ENCODE measurements at places on chromosomes 11 and 22. TPM values are rescaled to one million over a fixed set of nuclear protein-coding genes. Genes with fewer than 3 reads are reported as not detected.
A peak's percentile ranks its signal among the peaks of the same experiment; 100 is the strongest.

- DNase-seq, result peak; percentile 84
These were observed 47.5 kb downstream of the PAMR1 start for GRCh38 chr11:35477901-35478300.

DNA sequence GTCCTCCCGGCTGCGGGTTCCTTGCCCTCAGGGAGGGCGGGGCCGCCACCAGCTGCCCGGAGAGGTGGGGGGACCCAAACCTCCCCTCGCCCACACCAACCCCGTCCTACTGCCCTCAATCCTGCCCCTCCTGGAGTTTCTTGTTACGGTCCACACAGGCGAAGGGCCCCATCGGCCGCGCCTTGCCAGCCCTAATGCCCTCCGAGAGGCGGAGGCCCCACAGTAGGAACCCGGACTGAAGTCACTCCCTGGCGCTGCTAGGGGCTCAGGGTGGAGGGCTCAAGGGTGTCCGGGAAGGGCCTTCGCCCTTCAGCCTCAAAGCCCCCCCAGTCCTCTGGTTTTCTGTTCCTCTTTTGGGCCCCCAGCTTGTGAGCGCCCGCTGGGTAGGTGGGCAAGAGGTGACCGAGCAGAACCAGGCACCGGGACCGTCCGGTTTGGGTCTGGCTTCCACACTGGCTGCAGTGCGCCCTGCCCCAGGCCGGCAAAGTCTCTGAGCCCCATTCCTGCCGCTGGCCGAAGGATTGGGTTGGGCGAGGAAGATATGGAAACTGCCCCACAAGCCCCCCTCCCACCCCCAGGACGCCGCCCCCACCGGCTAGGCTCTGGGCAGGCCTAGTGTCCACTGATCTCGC is 24.5 kb downstream of the DUSP8 start:
- DNase-seq, result peak; percentile 60

DNA sequence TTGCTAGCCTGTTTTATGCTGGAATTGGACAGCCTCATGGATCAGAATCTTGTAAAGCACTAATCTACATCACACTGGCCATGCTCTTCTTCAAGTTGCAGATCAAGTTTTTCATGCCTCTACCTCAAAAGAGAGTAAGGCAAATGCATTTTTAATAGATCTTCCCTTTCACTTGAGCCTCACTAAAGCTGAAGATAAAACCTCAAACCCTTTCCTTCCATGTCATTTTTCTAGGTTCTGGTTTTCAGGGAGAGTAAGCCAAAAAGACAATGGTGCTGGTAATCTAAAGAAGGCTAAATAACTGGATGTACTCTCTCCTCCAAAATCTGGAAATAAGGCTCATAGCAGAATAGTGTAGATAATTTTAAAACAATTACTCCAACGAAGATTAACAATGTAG is 28.3 kb downstream of the POU2AF1 start:
- no peak for DNase-seq

Gene FIBIN
- 99.0 TPM for total RNA-seq

- peak; percentile 65 for DNase-seq
These were observed 661 bp downstream of the ADAMTS8 start for GRCh38 chr11:130427581-130428315.

Gene ELF5
- 7.3 TPM for total RNA-seq

GRCh38 chr11:65551572-65552387 is 6.4 kb downstream of the LTBP3 start:
- DNase-seq, result peak; percentile 45

GRCh38 chr22:24519496-24519895 is 24.4 kb downstream of the UPB1 start:
- no peak for DNase-seq

GRCh38 chr11:57324154-57324885 is 432 bp downstream of the TNKS1BP1 start:
- DNase-seq, result peak; percentile 81

GRCh38 chr11:1757861-1758610 is 5.7 kb downstream of the CTSD start:
- no peak for DNase-seq

- peak; percentile 74 for DNase-seq
These were observed 32.0 kb downstream of the CD82 start for GRCh38 chr11:44597358-44598012.

- peak; percentile 59 for DNase-seq
These were observed 10.7 kb downstream of the KRTAP5-5 start for GRCh38 chr11:1640076-1640946.

DNA sequence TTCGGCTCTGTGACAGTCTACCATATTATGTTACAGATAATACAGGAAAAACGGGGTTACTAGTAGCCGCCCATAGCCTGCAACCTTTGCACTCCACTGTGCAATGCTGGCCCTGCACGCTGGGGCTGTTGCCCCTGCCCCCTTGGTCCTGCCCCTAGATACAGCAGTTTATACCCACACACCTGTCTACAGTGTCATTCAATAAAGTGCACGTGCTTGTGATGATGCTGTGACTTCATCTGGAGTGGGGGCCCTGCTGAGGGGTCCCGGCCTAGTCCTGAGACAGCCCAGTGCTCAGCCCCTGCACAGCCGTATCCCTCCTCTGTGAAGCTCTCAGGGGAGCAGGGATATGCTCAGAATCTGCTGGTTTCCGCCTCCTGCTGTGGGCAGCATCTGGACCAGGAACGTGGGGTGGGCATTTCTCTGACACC is 1.2 kb downstream of the IFITM1 start:
- no peak for DNase-seq

Gene SERPIND1
- not detected for total RNA-seq

- DNase-seq, result no peak
These were observed 28.8 kb downstream of the LPXN start for GRCh38 chr11:58546841-58547240.

DNA sequence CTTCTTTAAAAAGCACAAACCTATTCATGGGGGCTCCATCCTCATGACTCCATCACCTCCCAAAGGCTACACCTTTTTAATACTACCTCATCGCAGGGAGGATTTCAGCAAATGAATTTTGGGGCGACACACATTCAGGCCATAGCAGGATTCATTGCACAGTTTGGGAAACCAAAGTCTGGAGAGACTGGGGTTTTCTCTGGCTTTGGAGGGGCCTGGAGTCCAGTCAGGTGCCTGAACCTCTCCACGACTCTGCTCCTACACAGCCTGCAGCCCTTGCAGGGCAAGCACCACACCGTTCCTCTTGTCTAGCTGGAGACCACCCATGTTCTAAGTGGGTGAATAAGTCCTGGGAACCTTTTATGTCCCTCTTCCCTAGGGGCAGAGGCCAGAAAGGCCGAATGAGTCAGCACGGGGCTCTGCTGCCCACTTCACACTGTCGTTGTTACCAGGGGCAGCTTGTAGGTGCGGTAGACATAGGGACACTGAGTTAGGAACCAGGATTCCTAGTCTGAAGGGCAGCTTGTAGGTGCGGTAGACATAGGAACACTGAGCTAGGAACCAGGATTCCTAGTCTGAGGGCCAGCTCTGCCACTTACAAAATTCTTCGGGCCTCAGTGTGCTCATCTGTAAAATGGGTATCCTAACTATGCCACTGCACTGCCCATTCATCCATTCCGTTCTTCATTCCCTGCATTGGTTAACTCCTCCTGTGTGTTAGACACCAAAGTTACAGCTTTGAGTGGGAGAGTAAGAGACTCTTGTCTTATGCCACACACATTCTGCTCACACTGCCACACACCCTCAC is 251.7 kb upstream of the B3GAT1 start:
- DNase-seq, result no peak

- no peak for DNase-seq
These were observed 24.2 kb upstream of the JAM3 start for GRCh38 chr11:134044514-134045284.

GRCh38 chr22:46465793-46466192 is 71.6 kb downstream of the CELSR1 start:
- DNase-seq, result no peak

GRCh38 chr11:72217841-72218240 is 1.2 kb downstream of the FOLR2 start:
- no peak for DNase-seq

DNA sequence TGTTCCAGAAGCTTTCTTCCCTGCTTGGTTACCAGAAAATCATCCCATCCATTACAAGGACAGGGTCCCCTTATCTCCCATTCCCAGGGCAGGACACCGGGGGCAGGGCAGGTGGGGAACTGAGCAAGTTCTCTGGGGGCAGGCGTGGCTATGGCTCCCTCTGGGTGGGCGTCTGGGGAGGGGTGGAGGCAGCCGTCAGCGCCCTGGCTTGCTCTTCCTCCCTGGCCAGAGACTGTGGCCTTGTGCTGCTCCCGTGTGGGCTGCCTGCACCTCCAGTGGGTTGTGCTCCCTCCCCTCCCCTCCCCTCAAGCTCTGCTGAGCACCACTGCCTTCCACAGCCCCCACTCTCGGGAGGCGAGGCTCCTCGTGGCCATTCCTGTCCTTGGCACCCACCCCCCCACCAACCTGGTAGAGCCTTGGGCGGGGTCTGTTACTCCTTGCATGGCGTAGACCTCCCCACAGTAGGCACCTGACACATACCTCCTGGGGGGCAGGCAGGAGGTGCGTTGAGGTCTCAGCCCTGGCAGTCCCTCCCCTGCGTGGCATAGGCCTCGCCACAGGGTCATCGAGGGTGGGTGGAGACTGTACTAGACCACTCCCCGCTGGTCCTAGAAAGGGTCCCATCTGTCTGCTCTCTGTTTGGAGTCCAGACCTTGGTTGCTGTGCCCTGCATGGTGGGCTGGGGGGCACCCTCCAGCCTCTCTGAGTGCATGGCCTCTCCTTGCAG is 24.2 kb upstream of the PPP6R3 start:
- DNase-seq, result no peak

GRCh38 chr11:112223121-112223520 is 3.1 kb upstream of the PTS start:
- DNase-seq, result no peak

DNA sequence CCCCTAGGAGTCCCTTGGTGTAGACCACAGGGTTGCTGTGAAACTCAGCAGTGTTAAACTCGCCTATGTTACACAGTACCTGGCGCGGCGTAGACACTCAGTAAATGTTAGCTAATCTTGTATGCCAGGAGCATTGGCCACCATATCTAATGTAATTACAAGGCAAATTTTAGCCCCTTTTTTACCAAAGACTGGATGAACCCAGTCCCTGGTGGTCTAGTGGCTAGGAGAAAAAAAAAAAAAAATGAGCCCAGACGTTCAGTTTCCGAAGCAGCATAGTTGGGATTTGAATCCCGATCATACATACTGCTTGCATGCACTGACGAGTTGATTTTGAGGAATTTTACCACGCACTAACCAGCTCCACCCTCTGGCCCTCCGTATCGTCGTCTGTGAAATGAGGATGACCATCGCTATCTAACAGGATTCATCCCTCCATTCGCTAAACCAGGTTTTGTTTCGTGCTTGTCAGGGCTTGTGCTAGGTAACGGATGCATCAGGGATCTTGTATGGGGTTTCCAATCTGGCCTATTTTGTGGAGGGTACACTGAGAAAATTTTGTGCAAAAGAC is 688 bp downstream of the PTS start:
- no peak for DNase-seq

DNA sequence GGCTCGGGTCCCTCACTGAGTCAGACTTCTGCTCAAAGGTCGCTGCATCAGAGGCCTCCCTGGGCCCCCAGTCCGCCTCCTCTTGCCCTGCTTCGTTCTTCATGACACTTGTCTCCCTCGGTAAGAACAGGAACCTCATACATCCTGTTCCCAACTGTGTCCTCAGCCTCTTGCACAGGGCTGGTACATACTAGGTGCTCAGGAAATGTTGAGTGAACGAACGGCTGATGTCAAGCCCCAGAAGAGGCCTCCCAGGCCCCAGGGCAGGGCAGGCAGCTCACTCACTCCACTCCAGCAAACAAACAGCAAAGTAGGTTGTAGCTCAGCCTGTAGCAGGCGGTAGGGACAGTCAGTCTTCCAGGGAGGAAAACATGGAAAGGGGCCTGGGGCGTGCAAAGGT is 17.2 kb downstream of the SYNGR1 start:
- DNase-seq, result no peak

Gene WNT7B
- total RNA-seq, result 6.2 TPM

DNA sequence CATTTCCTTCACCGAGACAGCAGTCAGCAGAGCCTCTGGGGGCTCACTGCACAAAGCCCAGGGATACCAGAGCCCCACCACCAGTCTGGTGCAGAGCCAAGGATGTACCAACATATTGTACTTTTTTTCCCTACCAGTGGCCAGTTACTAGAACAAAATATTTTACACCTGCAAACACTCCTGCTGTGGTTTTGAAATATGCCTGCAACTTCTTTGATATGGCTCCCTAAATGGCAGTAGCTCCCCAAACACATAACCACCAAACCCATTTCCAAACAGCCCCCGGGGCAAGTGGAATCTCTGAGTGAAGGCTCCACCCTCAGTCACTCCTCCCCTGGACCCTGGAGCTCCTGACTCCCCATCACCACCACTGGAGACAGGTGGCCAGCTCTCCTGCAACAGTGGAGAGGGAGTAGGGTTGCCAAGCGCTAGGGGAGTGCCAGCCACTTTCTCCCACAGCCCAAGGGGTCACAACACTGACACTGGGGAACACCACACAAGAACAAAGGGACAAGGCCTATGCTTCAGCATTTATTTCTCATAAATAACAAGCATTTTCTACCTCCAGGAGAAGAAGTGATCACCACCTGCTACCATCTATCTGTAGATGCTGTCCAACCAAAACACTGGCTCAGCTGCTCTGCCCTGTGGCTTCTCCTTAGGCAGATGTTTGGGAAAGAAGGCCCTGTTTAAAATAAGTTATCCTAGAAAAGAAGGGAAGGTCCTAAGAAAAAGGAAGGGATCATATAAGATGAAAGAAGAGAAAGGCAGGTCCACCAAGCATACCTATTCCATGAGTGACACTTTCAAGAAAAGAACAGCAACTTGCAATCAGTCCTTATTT is 15.1 kb downstream of the DGCR2 start:
- DNase-seq, result peak; percentile 35

GRCh38 chr11:19435306-19435989 is 194.7 kb upstream of the E2F8 start:
- DNase-seq, result no peak

Gene DCUN1D5
- 44.5 TPM for total RNA-seq

DNA sequence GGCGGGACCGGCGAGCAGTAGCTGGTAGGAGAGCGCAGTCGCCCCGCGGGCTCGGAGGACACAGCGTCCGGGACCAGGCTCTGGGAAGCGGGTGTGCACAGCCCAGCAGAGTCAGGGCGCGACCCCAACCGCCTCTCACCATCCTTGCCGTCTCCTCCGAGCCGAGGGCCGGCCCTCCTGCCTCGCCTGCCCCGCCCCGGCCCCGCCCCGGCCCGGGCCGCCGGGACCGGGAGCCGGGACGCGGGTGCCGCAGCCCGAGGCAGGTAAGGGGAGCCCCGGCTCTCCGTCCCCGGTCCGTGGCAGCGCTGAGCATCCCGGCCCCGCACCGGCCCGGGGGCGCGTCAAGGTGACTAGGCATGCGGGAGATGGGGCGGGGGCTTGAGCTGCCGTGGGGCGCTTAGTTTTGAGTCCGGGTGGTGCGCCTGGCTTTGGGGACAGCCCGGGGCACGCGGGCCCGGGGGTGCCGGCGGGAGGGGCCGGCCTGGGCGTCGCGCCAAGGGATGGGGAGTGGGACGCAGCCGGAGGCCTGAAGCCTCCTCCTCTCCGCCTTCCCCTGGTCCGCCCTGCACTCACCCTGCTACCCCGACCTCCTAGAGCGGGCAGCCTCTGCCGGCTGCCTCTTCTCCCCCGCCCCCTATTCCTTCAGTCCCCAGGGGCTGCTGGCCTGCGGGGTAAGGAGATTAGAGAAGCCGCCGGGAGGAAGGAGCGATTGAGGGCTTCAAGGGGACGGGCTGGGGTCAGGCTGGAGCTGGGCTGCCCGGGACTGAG is at the start of gene ABCG4:
ABCG4 (plus strand) TSS at position 35 of the 768 bp plus-strand sequence. CDS start 914 bp downstream, outside the sequence.
- DNase-seq, result peak; percentile 17
